CD4-positive, alpha-beta T cell (primary cell): ENCODE measurements at places on chromosomes 1 and 21.

DNA sequence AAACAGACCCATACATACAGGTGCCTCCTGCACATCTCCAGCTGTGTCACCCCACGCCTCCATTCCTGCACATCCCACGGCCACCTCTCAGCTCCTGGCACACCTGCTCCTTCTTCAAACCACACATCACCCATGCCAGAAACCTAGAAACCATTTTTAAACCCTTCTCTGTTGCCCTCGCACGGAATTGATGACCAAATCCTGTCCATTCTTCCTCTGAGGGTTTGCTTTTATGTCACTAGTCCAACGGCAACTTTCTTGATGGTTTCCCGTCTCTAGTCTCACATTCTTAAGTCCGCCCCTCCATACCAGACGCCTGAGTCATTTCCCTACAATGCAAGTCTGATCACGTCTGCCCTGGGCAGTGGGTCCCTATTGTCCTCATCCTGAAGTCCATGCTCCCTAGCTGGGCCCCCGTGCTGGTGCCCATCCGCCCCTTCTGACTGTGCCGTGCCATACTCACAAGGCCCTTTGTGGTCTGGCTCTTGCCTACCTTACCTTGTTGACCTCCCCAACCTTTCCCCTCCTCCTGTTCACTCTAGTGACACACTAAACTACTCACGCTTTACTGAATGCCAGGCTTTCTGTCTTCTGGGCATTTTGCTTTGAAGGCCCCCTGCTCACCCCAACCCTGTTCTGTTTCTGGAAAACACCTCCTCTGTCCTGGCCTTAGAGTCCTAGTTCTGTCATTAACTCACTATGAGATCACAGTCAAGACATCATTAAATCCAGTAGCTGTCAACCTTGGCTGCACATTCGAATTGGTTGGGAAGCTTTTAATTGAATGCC is 17.6 kb downstream of the SLC2A1 start:
- no peak for DNase-seq

GRCh38 chr1:212452323-212453155 is 19.8 kb downstream of the NENF start:
- no peak for DNase-seq

DNA sequence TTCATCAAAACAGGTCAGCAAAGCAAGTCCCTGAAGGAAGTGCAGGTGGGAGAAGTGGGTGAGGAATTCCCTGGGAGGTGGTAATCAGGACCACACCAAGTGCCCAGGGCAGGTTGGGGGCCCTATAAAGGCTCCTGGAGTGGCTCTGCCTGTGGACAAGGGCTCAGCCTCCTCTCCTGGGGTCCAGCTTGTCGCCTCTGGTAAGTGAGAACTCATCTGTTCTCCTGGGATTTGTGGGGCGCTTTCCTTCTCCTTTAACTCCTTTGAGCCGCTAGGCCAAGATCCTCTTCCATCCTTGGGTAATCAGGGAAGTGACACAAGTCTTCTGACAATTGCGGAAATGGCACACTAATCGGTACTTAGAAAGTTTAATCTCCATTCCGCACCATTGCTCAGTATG is at the start of gene SPRR4:
Gene SPRR4, plus strand, starts transcription at position 154 of the 400 bp plus-strand sequence. CDS start 1,243 bp downstream, outside the sequence.
- no peak for DNase-seq

- DNase-seq: no peak
Measured at GRCh38 chr1:213649373-213649772, 338.4 kb upstream of the PROX1 start.

DNA sequence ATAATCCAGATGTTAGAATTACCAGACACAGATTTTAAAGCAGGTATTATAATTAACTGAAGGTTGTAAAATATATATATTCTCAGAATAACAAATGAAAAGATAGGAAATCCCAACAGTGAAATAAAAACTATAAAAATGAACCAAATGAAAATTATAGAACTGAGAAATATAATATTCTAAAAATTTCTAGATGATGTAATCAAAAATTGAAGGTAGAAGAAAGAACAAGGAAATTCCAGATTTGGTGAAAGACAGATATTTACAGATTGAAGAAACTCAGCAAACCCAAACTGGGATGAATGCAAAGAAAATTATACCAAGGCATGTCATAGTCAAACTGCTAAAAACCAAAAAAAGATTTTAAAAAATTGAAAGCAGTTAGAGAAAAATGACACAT is 729.4 kb downstream of the MATN1 start:
- no peak for DNase-seq

DNA sequence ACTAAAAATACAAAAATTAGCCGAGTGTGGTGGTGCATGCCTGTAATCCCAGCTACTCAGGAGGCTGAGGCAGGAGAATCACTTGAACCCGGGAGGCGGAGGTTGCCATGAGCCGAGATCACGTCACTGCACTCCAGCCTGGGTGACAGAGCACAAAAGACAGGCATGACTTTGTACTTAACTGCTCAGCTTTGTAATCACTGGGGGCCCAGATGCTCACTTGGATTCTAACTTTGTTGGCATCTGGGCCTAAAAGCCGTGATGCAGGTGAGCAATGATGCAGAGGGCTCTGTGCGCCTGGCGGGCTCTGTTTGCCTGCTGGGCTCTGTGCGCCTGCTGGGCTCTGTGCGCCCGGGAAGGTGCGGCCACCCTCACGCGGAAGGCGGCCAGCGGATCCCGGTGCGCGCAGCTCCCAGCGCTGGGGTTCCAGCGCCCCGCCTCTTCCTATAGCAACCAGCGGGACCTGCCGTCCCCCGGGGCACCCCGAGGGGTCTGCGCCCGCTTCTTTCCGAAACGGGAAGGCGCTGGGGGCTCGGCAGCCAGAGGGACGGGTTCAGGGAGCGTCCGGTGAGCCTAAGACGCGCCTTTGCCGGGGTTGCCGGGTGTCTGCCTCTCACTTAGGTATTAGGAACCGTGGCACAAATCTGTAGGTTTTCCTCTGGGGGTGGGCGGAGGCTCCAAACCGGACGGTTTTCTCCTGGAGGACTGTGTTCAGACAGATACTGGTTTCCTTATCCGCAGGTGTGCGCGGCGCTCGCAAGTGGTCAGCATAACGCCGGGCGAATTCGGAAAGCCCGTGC is 31.7 kb downstream of the PRMT2 start:
- DNase-seq: no peak

GRCh38 chr1:6585081-6585722 is 5.4 kb downstream of the ZBTB48 start:
- DNase-seq: no peak

- DNase-seq: no peak
Measured at GRCh38 chr1:111959436-111959835, 30.0 kb downstream of the KCND3 start.

GRCh38 chr21:33238565-33239255 is 9.0 kb downstream of the IFNAR2 start:
- DNase-seq: no peak
